ENCODE measurements at places on chromosomes 12 and 14.

DNA sequence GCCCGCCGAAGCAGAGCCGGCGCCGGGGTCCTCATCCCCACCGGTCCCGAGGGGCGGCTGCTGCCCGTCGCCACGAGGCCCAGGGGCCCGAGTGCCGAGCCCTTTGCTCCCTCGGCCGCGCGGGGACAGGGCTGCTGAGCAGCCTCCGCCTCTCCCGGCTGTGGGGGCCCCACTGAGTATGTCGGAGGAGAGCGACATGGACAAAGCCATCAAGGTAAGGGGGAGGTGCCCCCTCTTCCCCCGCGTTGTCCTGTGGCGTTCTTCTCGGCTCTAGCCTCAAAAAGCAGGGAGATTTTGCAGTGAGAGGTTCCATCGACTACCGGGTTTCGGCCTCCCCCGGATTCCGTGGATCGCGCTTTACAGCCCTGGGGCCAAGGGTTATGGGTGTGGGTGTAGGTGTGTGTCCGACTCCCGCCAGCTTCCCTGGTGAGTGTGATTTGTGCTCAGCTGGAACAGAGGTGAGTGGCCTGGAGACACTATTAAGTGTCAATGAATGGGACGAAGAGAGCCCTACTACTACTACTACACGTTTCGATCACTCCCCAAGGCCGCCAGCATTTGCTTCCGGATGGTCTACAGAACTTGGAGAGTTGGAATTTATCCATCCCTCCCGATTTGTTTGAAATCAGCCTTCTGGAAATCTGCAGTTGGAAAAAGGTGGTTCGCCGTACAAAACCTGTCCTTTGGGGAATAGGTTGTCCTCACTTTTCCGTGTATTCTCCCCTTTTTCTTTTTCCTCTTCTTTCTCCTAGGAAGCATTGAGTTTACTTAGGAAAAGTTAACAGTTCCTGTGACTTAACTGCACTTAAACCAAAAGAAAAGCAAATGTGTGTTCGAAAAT lies 748 bp downstream of the MAPKAPK5 start:
- no peak for DNase-seq

DNA sequence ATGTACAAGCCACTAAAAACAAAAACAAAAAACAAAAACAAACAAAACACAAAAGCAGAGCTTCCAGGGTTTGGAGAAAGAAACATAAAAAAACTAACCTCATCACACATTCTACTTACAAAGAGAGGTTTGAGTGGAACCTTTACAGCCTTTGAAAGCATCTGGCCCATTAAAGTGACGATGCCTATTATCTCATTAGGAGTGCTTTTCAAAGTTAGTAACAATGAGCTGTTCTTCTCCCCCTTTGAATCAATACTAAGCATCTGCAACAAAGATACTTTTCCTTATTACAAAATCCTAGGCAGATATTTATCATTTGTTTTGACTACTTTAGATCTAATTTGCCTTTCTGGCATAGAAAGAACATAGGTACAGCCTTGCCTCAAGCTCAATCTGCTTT lies 217.3 kb downstream of the PPM1H start:
- no peak for DNase-seq

DNA sequence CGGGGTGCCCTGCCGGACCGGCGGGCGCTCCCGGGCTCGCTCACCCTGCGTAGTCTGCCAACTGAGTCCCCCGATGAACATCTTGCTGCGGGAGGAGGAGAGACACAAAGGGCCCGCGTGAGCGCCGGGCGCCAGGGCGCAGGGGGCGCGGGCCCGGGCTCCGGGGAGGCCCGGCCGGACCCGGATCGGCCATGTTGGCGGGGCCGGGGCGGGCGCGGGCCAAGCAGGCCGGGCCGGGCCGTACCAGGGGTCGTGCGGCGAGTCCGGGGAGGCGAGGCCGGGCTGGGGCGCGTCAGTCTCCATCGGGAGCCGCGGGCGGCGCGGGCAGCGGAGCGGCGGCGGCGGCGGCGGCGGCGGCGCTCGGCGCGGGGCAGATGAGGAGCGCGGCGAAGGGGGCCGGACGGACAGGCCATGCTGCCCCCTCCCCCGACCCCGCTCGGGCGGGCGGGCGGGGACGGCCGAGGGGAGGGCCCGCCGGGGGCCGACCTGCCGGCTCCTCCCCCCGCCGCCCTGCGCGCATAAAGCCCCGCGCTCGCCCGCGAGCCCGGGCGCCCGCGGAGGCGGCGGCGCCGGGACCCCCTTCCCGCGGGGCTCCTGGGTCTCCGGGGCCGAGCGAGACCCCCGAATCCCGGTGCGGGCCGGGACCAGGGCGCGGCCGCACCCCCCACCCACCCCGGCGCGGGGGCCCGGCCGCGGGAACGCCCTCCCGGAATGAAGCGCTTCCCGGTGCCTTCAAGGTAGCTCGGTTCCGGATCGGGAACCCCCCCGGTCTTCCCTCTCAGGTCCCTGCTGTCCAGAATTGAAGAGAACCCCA lies at the start of gene MSI1:
MSI1 (minus strand) TSS at position 376 of the 814 bp plus-strand sequence; CDS start at position 303, 73 bp downstream.
- no peak for DNase-seq

- DNase-seq = no peak
Measured at GRCh38 chr12:31300341-31300740, 25.6 kb downstream of the SINHCAF start.

DNA sequence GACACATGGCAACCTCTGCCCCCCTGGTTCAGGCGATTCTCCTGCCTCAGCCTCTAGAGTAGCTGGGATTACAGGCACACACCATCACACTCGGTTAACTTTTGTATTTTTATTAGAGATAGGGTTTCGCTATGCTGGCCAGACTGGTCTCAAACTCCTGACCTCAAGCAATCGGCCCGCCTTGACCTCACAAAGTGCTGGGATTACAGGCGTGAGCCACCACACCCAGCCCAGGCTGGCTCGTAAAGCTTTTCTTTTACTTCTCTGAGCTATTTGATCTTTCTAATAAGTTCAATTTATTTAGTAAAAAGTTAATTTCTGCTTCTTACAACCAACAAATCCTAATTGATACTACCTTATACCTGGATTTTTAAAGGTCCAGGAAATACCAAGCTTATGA lies 127.4 kb upstream of the KRR1 start:
- no peak for DNase-seq

GRCh38 chr14:33377596-33378390 lies 439.1 kb downstream of the NPAS3 start:
- no peak for DNase-seq

- DNase-seq = no peak
Measured at GRCh38 chr14:93936245-93936644, 9.1 kb downstream of the FAM181A start.

DNA sequence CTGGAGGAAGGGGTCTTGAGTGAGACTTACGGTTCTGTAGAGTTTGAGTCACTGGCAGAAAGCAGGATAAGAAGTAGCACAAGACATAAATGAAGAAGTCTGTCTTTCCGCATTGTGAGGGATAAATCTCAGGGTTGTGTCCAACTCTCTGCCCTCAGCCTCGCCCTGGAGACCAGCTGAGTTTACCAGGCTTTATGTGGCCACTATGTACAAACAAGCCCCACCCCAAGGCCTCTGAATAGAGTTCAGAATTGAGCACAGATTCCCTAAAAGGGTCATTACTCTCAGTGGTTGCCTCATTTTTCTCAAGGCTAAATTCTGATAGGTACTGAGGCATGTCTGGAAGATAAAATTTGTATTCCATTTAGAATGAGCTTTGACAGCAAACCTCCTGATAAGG lies at the start of gene PZP:
PZP (minus strand) TSS at position 167 of the 400 bp plus-strand sequence; CDS start at position 113, 54 bp downstream.
- no peak for DNase-seq

DNA sequence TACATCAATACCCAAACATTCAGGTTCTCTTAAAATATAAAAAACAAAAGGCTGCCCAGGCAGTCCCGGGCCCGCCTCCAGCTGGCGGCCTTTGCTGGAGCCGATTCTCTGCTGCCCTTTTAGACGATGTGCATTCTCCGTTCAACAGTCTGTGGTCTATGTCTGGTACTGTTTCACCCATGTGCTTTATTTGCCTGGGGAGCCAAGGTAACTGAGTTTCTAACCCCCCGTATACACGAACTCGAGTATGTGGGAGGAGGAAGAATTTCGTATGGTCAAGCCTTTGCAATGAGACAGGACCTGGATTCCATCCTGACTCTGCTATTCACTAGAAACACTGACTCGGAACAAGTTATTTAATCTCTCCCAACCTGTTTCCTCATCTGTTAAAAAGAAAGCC lies 54.1 kb upstream of the GPR68 start:
- no peak for DNase-seq

- no peak for DNase-seq
Measured at GRCh38 chr14:104436047-104436591, 143.4 kb upstream of the C14orf180 start.

DNA sequence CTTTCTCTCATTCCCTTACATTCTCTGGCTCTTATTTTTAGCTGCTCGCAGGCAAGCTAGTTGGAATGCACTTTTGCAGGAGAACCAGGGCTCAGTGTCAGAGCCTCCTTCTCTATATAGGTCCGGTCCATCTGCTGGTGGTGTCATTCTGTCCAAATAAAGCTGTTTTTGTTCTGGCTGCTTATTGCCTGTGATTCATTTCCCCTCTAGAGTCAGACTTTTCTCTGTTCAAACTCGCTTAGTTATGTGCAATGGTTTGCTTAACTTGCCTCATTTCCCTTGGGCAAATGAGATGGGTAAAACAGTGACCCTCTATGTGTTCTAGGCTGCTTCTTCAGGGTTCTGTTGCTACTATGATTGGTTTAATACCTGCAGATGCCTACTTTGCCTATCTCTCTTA lies 2.9 kb downstream of the SMARCD1 start:
- DNase-seq = peak; percentile 85

DNA sequence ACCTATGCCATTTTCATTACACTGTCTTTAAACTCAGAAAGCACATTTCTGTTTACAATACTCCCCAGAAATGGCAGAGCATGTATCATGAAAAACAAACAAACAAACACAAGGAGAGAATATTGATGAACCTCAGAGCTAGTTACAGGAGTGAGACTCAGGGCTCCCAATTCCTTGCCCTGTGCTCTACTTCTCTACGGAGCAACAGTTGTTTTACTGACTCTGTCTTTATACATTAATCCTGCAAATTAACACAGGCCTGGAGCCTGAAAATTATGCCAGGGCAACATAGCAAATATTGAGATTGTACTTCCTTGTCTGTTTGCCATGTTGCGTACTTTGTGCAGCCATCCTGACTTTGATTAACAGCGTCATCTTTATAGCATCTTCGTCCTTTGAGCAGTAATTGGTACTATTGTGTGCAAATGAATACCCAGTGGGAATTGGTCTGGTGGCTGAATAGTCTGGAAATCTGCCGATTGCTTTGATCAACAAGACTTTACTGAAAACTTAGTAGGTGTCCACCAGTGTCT lies 15.2 kb upstream of the AKAP6 start:
- no peak for DNase-seq

DNA sequence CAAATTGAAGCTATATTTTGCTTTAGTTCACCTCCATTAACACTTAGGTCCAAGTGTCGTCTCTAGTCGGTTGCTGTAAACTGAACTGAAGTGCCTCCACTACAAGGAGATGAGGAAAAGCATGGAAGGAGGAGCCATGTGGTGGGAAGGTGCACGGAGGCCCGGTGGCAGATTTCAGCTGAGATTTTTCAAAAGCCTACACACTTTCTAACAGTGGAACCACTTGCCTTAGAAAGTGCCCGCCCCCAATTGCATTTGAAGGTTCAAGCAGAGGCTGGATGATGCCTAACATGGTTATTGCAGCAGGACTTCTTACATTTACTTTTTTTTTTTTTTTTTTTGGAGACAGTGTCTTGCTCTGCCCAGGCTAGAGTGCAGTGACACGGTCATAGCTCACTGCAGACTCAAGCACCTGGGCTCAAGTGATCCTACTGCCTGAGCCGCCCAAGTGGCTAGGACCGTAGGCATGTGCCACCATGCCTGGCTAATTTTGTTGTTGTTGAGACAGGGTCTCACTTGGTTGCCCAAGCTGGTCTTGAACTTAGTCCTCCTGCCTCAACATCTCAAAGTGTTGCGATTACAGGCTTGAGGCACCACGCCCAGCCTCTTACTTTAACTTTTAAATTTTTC lies 27.6 kb downstream of the EML1 start:
- no peak for DNase-seq

DNA sequence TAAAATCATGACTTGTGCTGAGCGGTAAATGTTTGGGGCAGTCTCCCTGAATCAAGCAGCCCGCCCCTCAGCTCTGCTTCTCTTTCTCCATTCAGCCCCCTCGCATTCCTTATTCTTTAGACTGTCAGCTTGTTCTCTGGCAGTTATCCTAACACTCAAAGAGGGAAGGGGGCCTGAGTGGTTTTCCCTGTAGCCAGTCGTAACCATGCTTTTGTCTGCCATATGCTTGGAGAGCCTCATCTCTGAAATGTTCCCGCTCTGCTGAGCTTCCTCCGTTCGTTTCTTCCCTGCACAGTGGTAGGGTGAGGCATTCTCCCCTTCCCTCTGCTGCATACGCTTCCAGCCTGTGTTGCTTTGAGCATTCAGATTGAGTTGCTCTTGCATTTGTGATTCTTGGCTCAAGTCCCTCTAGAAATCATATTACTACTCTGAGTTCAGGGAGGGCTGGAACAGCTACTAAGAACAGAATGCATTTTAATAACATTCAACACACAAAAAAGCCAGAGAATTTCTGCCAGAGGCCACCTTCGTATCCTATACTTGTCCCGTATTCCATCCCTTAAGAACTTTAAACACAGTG lies 119.7 kb downstream of the FBXL14 start:
- peak; percentile 97 for DNase-seq

GRCh38 chr14:65832431-65833266 lies 420.1 kb downstream of the FUT8 start:
- peak; percentile 5 for DNase-seq

- DNase-seq = no peak
Measured at GRCh38 chr12:28866715-28867503, 282.2 kb upstream of the FAR2 start.

GRCh38 chr14:89801136-89801535 lies 153.4 kb downstream of the EFCAB11 start:
- DNase-seq = peak; percentile 49

DNA sequence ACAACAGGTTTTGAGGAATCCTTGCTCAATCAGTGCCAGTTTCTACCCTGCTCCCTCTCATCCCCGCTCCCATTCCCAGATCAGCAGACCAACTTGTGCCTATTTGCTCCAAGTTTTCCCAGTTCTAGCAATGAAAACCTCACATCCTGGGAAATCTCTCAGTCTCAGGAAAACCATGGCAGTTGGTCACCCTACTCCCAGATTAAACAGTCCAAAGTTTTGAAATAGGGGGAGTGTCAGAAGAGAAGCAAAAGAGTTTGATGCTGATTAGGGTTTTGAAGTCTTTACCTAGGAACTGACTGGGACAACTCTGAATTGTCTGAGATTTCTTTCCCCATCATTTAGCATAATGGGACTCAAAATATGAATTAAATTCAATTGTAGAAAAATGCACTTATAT lies 95.8 kb upstream of the ARID2 start:
- DNase-seq = no peak
